Stimulated activated CD8-positive, alpha-beta memory T cell treated with anti-CD3 and anti-CD28 coated beads, Interleukin-4, amount 100 ng/mL, for 4 hours (primary cell): ENCODE measurements at places on chromosomes 2 and 18.

GRCh38 chr2:203914546-203915182 is 21.9 kb upstream of the ICOS start:
- DNase-seq: no peak

DNA sequence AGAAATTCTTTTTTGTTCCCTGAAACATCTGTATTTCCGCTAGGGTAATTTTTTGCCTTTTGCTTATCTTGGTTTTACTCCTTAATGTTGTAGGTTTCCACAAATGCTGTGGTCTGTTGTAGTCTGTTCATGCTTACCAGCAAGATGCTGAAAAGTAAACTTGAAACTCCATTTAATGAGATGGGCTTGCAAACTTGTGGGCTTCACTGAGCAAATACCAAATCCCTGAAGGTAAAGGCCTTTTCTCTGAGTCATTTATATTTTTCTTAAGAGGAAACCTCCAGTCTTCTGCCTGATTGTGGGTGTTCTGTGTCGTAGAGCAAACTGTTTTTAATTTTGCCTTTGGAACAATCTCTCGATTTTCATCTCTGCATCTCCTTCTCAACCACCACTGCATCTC is 9.3 kb downstream of the SP140 start:
- no peak for DNase-seq

DNA sequence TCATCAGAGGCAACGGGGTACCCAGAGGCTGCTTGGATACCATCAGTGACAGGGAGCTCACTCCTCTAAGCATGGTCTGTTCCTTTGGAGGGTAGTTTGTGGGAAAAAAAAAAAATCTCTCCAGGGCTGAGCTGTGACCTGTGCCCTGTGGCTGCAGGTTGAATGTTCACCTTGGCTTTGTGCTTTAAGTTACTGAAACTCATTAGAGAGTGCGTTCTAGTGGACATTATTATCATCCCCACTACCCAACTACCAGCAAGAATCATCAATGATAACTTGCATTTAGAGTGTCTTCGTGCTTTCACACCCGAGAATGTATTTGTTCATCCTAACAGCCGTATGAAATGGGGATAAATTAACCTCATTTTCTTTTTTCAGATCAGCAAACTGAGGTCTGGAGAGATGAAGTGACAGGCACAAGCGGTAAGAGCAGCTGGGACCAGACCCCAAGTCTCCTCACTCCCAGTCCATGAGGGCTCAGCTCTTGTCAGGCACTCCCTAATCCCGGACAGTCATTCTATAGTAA is 157.5 kb upstream of the MYCN start:
- no peak for DNase-seq

DNA sequence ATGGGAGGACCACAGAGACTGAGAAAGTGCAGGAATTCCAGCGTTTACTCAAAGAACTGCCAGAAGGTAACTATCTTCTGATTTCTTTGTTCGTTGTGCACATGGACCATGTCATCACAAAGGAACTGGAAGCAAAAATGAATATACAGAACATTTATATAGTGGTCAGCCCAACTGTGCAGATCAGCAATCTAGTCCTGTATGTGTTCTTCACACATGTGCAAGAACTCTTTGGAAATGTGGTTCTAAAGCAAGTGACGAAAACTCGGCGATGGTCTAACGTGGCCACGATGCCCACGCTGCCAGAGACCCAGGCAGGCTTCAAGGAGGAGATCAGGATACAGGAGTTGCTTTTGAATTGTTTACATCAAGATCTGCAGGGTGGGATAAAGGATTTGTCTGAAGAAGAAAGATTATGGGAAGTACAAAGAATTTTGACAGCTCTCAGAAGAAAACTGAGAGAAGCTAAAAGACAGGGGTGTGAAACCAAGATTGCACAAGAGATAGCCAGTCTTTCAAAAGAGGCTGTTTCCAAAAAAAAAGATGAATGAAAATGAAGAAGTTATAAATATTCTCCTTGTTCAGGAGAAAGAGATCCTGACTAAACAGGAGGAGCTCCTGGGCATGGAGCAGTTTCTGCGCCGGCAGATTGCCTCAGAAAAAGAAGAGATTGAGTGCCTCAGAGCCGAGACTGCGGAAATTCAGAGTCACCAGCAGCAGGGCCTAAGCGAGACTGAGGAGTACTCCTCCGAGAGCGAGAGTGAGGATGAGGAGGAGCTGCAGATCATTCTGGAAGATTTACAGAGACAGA is 8.3 kb upstream of the CHST10 start:
- no peak for DNase-seq

DNA sequence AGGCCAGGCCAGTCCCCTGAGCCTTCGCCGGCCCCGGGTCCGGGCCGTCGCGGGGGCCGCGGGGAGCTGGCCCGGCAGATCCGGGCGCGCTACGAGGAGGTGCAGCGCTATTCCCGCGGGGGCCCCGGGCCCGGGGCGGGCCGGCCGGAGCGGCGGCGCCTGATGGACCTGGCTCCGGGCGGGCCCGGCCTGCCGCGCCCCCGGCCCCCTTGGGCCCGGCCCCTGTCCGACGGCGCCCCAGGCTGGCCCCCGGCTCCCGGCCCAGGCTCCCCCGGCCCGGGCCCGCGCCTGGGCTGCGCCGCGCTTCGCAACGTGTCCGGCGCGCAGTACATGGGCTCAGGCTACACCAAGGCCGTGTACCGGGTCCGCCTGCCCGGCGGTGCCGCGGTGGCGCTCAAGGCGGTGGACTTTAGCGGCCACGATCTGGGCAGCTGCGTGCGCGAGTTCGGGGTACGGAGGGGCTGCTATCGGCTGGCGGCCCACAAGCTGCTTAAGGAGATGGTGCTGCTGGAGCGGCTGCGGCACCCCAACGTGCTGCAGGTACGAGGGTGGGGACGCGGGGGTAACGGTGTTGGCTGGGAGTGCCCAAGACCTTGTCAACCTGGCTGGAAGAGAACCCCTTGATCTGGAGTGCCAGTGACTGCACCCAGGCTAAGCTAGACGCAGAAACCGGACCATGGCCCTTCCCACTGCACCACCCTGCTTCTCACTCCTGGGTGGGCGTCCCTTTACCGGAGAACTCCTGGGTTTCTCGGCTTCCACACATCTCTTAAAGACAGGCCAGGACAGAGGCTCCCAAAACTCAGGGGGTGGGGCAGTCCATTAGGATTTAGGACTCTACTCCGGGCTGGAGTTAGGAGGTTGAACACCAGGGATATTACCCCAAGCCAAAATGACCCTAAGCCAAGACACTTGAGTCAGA is 739 bp downstream of the PKDCC start:
- DNase-seq: no peak

DNA sequence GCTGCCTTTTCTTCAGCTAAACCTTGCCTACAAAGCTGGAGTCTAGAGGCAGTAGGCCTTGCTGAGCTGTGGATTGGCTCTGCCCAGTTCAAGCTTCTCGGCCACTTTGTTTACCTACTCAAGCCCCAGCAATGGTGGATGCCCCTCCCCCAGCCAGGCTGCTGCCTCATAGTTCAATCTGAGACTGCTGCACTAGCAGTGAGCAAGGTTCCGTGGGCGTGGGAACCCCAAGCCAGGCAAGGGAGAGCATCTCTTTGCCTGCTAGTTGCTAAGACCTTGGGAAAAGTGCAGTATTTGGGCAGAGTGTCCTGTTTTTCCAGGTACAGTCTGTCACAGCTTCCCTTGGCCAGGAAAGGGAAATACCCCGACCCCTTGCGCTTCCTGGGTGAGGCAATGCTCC is 68.9 kb downstream of the VAPA start:
- DNase-seq: no peak

- no peak for DNase-seq
These were observed 169.7 kb downstream of the CDCA7 start for GRCh38 chr2:173524256-173524955.

GRCh38 chr18:58579561-58580047 is 49.3 kb downstream of the ALPK2 start:
- no peak for DNase-seq

GRCh38 chr2:205755923-205756322 is 73.6 kb downstream of the NRP2 start:
- no peak for DNase-seq

DNA sequence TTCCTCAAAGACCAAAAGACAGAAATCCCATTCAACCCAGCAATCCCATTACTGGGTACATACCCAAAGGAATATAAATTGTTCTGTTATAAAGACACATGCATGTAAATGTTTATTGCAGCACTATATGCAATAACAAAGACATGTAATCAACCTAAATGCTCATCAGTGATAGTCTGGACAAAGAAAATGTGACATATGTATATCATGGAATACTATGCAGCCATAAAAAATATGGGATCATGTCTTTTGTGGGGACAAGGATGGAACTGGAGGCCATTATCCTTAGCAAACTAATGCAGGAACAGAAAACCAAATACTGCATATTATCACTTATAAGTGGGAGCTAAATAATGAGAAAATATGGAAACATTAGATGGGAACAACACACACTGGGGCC is 2.7 kb upstream of the HNMT start:
- DNase-seq: no peak

- no peak for DNase-seq
These were observed 453.5 kb upstream of the TNP1 start for GRCh38 chr2:217313386-217313785.

- no peak for DNase-seq
These were observed 47.0 kb downstream of the ADI1 start for GRCh38 chr2:3472296-3472695.

DNA sequence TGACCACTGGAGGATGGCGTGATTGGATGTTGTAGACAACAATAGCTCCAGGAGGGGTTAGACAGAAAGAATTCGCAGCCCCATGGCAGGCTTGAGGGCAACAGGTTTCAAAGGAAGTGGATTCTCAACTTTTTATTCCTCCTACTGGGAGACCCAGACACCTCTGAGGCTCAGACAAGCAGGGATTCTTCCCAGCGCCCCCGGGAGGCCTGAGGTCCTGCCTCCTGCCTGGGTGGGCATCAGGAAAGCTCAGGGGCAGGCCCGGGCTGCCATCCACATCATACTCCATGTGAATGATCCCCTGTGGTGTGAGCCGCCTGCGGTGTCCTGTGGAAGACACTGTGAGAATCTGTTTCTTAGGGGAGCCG is 203.5 kb downstream of the CYP26B1 start:
- DNase-seq: no peak

DNA sequence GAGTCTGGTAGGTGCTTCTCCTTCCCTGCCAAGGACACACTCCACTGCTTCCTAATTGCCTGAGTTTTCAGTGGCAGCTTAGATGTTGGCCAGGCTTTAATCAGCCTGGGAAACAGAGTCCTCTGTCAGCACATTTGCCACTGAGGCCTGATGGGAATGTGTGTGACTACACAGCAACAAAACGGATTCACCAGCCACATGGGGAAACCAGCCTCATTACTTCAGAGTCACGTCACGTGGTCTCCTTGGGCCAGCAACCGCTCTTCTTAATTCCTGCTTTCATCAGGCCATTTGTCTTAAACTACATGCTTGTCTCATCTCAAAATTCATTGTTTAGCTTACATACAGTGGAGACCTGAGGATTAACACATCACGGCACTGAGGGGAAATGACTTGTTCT is 93.9 kb upstream of the LTBP1 start:
- no peak for DNase-seq

GRCh38 chr2:197952540-197953202 is 148.3 kb downstream of the PLCL1 start:
- no peak for DNase-seq

DNA sequence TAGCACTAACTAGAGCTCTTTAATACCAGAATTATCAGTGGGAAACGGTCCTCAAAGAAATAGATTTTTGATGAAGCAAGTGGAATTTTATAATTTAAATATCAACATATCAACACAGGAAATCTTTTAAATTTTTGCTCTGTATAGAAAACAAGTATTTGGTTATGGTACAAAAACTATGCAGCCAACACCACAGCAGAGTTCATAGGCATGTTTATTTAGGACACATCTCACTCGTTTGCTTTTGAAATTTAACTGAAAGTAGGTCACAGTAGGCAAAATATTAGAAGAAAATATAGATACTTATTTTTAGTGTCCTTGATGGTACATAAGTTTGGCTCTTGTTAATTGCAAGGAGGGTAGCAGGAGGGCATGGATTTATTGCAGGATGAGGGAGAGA is 34.3 kb upstream of the TANC1 start:
- no peak for DNase-seq

GRCh38 chr18:34659579-34660517 is 50.2 kb upstream of the DTNA start:
- no peak for DNase-seq

- DNase-seq: no peak
These were observed 197.5 kb upstream of the SKOR2 start for GRCh38 chr18:47448956-47449355.

GRCh38 chr2:79788952-79789651 is 276.3 kb downstream of the CTNNA2 start:
- DNase-seq: no peak

- no peak for DNase-seq
These were observed 77.0 kb downstream of the RAD51AP2 start for GRCh38 chr2:17441055-17441771.

- no peak for DNase-seq
These were observed 11.1 kb downstream of the CLUL1 start for GRCh38 chr18:607930-608329.

DNA sequence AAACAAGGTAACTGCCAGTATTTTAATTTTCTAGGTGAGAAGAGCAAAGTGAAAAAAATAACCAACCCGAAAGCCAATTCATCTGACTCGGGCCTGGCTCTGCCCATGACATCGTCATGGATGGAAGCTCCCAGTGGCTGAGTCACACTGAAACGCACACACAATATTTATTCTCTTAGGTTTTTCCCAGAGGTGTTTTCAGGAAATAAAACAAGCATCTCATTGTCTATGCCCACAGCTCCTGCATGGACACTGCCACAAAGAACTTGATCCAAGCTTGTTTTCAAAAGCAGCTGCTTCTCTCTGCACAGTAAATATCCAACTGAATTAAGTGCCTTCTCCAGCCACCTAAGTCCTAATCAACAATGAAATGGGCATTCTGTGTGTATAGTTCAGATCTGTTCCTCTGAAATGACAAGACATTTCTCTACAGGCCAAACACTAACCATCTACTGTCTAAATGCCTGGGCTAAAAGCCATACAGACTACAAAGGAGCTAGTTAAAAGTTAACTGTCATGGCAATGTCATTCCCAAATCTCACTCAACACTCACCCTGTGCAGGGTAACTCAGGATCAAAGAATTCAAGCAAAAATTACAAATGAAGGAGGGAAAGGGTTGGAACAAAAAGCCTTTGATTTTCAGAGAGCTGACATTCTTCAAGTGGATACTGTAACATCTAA is 62.9 kb downstream of the RPL31 start:
- DNase-seq: no peak

DNA sequence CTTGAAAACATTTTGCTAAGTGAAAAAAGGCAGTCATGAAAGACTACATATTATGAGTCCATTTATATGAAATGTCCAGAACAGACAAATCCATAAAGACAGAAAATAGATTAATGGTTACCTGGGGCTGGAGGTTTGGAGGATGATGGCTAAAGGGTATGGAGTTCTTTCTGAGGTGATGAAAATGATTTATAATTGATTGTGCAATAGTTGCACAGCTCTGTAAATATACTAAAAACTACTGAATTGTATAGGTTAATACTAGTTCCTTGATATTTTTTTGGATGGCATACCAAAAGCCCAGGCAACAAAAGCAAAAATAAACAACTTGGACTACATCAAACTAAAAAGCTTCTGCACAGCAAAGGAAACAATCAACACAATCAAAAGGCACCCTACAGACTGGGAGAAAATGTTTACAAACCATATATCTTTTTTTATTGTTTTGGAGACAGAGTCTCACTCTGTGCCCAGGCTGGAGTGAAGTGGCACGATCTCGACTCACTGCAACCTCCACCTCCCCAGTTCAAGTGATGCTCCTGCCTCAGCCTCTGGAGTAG is 21.5 kb downstream of the SOS1 start:
- DNase-seq: no peak
